ENCODE measurements at places on chromosomes 11 and 22.

GRCh38 chr11:35539256-35539655, 13.8 kb upstream of the PAMR1 start:
- DNase-seq: no peak

GRCh38 chr11:128970598-128971190, 28.0 kb upstream of the TP53AIP1 start:
- no peak for DNase-seq

DNA sequence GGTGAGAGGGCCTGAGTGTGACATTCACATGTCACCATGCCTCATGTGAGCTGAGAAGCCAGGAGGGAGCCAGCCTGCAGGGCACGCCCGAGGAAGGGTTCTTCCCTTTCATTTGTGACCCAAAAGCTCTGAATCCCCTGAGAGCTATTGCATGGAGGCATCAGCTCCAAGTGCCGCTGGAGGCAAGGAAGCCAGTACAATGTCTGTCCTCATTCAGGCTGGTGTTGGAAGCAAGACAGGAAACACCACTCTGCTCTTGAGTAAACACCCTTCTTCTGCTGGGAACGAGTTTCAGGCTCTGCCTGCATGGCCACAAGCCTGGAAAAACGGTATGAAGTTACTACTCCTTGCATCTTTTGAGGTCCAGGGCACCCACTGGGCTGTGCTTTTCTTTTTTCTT, 83.8 kb upstream of the LARGE1 start:
- no peak for DNase-seq

- DNase-seq: no peak
Measured at GRCh38 chr11:34235189-34235588, 122.6 kb downstream of the ABTB2 start.

DNA sequence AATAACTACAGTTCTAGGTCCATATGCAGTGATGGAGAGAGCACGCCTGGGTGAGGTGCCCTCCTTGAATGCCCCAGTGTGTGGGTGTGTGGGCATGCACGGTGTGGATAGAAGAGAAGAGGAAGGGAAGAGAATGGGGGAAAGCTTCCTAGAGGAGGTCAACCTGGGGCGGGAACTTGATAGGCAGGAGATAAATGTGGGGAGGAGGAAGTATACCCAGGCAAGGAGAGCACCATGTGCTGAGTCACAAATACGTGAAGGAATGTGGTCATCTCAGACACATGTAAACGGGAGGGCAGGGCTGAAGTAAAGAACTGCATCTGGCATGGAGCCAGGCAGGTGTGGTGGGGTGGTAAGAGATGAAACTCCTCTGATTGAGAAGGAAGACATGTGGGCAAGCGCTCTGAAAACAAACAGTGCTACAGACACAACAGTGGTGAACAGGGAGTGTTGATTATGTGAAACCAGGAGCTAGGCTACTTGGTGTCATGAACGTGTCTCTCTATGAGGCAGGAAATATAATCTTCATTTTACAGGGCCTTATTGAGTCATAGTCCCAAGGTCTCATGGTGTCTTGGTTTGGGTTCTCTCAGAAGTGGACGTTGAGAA, 61.5 kb upstream of the EED start:
- DNase-seq: peak; percentile 44

DNA sequence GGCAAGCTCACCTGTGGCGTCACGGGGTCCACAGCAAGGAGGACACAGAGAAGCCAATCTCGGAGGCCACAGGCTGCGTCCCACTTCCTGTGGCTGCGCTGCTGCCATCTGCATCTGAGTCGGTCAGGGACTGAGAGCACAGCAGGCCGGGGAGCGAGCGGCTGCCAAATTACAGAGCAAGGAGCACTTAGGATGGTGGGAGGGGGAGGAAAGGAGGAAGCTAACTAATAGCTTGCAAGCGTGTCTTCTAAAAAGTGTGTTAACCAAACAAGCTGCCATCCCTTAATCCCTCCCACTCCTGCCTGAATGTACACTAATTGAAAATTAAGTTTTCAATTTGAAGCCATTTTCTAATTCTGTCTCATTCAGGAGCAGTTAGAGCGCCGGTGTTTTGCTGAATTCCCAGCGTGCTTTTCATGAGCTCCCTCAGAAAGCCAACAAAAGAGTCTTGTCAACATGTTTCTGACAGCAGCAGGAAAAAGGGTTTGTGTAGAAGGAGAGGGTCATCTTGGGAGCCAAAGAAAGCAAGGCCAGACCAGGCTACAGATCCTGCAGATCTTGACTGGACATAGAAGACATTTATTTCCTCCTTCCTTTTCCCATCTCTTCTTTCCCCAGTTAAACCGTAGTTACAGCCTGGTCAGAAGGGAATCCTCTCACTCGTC, 42.4 kb upstream of the API5 start:
- DNase-seq: no peak

GRCh38 chr11:69891421-69892236, 72.4 kb upstream of the FGF3 start:
- no peak for DNase-seq

DNA sequence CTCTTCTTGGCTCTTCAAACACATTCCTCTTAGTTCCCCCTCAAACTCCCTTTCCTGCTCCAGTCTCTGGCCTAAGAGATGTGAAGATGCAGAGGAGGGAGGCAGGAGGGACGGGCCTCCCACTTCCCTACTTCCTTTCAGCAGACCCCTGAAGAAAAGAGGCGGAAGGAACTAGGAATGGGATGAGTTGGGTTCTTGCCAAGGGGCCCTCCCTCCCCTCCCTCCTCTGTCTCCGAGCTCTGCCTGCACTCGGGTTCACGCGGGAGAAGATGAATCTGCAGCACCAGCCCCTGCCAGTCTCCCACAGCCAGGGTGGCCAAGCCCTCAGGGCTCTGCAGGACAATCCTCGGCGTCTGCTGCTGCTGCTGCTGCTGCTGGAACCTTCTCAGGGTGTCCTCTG, 24.3 kb upstream of the PKNOX2 start:
- no peak for DNase-seq

GRCh38 chr11:47586098-47586855, at the start of gene FAM180B:
FAM180B (plus strand) TSS chr11:47586678; CDS start chr11:47586769, 91 bp downstream.
- no peak for DNase-seq

- DNase-seq: no peak
Measured at GRCh38 chr11:23413057-23413456, 552.8 kb upstream of the CCDC179 start.

GRCh38 chr11:111793863-111794262, 27.7 kb upstream of the PPP2R1B start:
- DNase-seq: no peak

GRCh38 chr11:10323793-10324170, 18.9 kb downstream of the ADM start:
- DNase-seq: no peak

GRCh38 chr11:102153082-102153481, 42.8 kb downstream of the YAP1 start:
- DNase-seq: no peak

DNA sequence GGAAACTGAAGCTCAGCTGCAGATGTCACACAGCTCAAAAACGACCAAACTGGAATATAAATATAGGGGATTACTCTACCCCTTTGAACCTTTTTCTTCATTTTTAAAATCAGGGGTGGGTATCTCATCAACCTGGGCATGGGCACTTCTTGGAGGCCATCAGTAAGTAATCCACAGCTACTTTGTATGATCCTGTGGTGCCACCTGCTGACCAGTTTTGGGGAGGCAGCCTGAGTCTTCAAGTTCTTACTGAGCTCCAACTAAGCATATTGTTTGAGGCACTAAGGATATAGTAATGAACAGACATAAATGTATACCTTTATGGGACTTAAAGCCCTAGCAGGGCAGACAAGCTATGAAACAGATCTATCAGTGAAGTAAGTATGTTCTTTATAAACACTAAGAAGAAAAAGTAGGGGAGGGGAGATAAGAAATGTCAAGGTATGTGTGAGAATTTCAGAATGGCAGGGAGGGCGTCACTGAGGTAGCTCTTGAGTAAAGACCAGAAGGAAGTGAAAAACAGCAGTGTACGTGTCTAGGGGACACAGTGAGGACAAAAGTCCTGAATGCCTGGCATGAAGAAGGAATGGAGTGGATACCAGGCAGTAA, 18.4 kb downstream of the TUB start:
- DNase-seq: peak; percentile 21

- no peak for DNase-seq
Measured at GRCh38 chr22:50670513-50670912, 2.1 kb upstream of the SHANK3 start.

GRCh38 chr22:32206774-32207758, 2.2 kb upstream of the RFPL2 start:
- peak; percentile 57 for DNase-seq

DNA sequence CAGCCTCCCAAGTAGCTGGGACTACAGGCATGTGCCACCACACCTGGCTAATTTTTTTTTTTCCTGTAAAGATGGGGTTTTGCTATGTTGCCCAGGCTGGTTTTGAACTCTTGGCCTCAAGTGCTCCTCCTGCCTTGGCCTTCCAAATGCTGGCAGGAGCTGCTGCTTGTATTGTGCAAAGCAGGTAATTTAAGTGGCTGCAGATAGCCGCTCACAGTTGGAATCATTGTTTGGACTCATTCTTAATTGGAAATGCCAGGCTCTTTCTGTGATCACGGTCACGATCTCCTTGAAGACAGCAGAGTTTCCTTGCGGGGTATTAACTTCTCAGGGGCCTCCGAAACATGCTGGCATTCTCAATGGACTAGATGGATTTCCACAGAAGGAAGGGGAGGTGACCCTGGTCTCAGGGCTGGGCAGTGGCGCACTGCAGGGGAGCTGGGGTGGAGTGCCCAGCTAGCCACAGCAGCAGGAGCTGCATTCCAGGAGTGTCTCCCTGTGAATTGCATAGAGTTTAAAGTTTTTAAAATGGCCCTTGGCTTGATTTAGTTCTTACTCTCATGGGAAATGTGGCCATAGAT, 136.1 kb downstream of the MORC2 start:
- DNase-seq: no peak

DNA sequence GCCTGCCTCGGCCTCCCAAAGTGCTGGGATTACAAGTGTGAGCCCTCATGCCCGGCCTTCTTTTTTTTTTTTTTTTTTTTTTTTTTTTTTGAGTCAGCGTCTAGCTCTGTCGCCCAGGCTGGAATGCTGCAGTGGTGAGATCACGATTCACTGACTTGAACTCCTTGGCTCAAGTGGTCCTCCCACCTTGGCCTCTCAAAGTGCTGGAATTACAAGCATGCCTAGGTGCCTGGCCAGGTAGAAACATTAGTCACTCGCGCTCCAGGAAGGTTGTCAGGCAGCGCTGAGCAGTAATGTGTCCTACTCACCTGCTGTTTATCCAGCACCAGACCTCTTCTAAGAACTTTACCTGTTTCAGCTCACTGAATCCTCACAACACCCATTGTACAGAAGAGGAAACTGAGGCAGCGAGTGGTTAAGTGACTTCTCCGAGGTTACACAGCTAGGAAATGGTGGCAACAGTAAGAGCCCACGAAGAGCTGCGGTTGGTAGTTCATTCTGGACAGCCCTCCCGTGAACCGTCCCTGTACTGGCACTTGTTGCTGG, 496 bp upstream of the CST6 start:
- no peak for DNase-seq

DNA sequence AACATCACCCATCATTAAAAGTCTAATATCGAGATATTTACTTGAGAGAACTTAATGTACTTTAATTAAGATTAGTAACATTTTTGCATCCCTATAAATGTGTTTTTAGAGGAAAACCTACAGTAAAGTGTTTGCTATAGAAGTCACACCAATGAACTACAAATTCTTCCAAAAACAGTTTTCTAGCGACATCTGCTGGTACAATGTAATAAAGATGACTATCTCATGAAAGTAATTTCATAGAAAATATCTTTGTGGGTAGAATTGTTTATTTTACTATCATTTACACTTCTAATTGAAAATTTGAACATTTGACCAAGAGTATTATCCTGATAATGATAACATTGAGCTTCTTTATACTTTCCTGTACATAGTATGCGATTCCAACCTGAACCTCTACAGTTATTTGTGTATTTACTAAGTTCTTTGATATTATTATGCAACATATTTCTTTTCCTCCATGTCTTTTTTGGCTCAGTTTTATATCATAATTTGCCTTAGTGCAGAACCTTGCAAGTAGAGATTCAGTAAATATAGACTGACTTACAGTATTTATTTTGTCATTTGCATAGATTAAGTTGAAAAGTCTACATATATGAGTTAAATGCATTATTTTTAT, 252.7 kb downstream of the TMEM135 start:
- DNase-seq: no peak

DNA sequence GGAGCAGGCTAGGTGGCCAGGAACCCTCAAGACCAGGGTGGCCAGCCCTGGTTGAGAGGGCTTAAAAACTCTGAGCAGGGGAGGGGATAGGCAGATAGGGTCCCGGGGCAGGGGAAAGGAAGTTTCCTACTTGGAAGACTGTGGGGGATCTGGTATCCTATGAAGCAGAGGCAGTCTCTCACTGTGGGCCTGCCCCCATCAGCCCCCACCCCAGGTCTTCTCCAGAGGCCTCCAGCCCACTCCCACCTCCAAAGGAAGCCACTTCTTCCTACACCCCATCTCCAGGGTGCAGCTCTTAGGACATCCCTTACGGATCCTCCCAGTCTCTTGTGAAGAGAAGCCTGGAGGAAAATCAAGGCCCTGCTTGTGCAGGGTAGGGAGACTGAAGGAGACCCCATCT, 16.3 kb downstream of the SCN4B start:
- DNase-seq: no peak

- DNase-seq: no peak
Measured at GRCh38 chr11:84855508-84856245, 771.5 kb downstream of the DLG2 start.

DNA sequence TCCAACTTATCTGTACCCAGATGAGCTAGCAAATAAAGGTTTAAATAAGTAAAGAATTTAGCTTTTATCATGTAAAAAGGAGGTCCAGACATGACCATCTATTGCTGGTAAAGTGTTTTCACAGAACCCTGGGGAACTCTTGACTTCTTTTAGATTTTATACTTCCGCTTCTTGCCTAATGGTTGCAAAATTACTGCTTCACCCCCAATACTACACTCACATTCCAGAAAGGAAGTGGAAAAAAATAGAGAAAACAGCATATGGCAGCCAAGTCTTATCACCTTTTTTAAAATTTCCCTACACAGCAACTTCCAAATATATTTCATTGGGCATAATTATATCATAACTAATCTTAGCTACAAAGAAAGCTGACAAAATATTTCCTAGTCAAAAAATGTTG, 12.1 kb downstream of the BBOX1 start:
- no peak for DNase-seq

- DNase-seq: no peak
Measured at GRCh38 chr11:3197878-3198528, 20.6 kb downstream of the MRGPRG start.

All from HL-60 (cell line).